ENCODE measurements at places on chromosomes 1 and 21. TPM values are rescaled to one million over a fixed set of nuclear protein-coding genes. Genes with fewer than 3 reads are reported as not detected.

DNA sequence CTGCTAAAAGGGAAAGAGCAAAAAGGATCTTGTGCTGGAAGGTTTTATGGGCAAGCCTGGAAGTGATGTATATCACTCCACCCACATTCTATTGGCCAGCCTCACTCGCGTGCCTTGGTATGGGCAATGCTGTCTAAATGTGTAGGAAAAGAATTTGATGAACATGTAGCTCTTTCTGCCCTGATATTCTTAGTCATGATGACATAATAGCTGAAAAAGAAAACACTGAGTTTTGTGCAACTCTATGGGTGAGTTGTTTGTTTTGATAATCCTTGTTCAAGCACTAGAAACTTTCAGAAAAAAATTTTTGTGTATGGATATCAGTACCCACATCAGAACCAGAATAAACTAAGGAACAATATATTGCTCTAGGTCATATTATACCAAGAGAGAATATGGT, 231.5 kb upstream of the ST6GALNAC5 start:
- no peak for DNase-seq

DNA sequence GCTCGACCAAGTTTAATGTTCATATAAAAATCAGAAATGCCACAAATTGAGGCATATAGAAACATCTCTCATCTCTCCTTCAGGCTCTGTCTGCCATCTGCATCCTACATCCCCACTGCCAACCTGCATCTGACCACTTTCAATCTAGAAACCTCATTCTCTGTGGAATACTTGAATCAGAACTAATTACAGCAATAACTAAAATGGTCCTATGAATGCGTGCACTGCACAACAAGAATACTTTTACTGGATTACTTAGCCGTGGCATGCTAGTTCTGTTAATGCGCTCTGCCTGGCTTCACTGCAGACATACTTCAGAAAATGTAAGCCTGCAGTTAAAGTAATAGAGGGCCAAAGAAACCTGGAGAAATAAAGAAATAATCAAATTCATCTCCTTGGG, 89.8 kb upstream of the NR5A2 start:
- no peak for DNase-seq

The CYP4B1 gene
- not detected for total RNA-seq

DNA sequence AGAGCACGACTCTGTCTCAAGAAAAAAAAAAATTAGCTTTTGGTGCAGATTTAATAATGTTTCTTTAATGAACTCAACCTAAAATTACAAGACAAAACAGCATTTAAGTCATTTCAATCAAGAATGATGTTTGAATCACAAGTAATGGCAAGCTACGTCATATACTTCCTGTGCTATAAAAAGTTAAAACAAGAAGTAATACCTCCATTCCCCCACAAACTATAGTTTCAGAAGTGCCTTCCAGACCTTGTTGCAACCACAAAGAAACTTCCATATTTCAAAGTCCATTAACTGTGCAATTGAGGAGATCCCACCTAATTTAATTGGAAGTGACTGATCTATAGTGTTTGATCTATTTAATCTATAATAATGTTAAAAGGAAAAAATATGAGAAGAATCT, 15.1 kb downstream of the NRDC start:
- no peak for DNase-seq

DNA sequence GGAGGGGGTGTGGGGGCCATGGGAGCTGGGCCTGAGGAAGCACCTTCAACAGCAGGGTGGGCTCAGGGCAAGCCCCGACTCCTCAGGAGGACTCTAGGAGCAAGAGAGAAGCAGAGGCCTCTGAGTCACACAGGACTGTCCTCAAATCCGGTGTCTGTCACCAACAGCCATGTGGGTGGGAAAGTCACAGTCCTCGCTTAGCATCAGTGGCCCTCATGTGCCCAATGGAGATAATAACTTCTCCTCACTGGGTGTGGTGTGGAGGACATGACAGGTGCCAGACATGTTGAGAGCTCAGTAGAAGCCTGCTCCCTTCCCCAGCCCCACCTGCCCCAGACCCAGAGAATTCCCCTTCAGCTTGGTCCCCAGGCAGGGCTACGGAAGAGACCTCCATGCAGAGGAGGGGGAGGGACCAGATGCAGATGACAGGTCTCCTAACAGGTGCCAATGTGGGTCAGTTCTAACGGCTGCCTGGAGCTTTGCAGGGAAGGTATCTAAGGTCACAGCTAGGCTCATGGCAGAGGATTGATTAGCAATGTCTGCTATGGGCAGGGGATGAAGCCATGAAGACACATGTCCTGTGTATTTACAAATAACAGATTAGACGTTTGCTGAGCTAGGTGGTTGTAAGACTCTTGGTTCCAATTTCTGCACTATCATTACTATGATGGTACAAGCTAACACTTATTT, 30.2 kb downstream of the TTC39A start:
- no peak for DNase-seq
